Activated CD4-positive, alpha-beta T cell treated with anti-CD3 and anti-CD28 coated beads for 1 hour (primary cell): ENCODE measurements at places on chromosomes 16 and 17.

- no peak for DNase-seq
Observed at GRCh38 chr17:64527914-64528313, 21.1 kb downstream of the CEP95 start.

- DNase-seq: no peak
Observed at GRCh38 chr16:86232496-86232895, 277.8 kb upstream of the FOXF1 start.

DNA sequence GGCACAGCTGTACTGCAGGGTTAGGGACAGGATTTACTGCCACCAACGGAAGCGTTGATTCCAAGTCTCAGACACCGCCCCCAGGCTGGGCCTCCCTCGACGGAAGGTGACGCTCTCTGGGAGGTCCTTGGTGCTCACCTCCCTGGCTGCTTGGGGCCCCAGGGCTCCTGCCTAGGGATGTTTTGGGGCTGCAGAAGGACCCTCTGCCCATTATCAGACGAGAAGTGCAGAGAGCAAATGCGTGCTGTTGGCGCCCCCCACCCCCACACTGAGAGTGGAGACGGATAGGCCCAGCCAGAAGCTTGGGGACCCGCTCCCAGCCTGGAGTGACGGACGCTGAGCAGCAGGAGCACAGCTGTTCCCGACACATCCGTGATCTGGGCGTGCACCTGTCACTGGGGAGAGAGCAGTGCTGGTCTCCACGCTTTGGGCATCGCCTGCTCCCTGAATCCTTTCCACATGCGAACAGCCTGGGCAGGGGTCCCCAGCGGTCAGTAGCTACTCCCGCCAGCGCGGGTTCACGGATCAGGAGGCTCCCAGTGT lies 5.1 kb upstream of the SOX8 start:
- DNase-seq: no peak

GRCh38 chr16:58421059-58421458 lies 28.8 kb downstream of the GINS3 start:
- DNase-seq: no peak

DNA sequence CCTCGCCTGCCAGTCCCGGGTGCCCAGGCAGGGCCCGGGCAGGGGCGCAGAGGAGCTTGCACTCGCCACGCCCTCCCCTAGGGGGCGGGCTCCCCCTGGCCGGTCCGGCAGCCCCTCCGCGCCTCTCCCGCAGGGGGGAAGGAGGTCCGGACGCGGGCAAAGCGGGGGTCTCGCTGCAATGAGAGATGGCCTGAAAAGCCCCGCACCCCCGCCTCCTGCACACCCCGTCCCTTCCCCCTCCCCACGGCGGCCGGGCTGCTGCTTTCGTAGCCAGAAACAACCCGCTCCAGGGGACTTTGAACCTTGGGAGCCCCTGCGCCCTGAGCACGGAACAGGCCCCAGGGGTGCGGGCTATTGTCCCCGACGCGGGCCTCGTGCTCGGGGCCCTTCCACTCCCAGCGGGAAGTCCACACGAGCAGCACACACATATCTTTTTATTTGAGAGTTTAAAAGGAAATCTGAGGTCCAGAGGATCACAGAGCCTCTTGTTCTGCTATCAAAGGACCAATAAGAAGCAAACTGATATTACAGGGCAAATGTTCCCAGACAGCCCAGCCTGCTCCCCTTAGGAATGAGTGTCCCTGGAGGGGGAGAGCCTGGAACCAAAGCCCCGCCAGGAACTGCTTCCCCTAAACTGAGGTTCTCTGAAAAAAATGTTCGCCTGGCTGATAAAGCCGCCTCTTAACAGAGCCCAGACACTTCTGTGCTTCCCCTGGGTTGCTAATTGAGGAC lies 5.8 kb upstream of the CBX4 start:
- DNase-seq: no peak

GRCh38 chr17:82568997-82569393 lies 49.5 kb downstream of the FOXK2 start:
- DNase-seq: no peak

DNA sequence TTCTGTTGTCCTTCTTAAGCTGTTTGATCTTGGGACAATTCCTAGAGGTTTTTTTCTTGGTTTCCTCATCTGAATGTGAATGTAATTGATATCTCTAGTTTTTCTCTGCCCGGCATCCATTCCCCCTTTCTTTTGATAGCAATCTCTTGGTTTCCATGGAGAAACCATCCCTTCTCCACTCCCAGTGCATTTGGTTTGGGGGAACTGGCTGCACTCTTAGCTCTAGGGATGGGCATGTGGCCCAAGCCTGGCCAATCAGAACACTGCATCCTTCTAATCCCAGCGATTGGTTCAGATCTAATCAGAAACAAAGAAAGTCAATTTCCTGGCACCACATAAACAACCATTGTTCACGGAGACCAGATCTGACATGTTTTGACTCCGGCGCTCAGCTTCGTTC lies 45.1 kb downstream of the IRX3 start:
- no peak for DNase-seq

DNA sequence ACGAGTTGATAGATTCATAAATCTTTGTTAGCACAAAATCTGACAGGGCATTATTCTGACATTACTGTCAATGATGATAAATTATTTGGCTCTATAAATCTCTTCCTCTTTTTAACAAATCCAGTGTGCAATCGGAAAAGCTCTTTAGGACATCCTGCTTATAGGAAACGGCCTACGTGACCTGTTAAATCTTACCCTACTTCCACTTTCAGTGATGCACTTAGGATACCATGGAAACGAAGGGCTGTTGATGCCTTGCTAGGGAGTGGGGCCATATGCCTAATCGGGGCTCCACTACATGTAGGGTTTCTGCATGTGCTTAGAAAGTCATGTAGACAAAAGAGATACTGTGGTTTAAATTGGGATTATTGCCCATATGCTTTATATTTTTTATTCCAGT lies 27.2 kb downstream of the ZNF594 start:
- DNase-seq: no peak

GRCh38 chr17:81991684-81992305 lies 14.4 kb downstream of the ASPSCR1 start:
- no peak for DNase-seq
